GM23338 (cell line): ENCODE measurements at places on chromosomes 5 and 9. TPM values are rescaled to one million over a fixed set of nuclear protein-coding genes. Genes with fewer than 3 reads are reported as not detected.
A peak's percentile ranks its signal among the peaks of the same experiment; 100 is the strongest.

GRCh38 chr5:111829701-111830100 is 72.7 kb upstream of the NREP start:
- no peak overlapping the region for H3K27ac ChIP-seq
- no peaks in the 10 kb centered on the region for H3K27me3 ChIP-seq
- H3K36me3 ChIP-seq, result no peaks in the 10 kb centered on the region
- no peaks in the 10 kb centered on the region for H3K4me1 ChIP-seq

- H3K27ac ChIP-seq, result no peak overlapping the region
- peaks cover 5% of the 10 kb centered on the region for H3K4me1 ChIP-seq
- no peaks in the 10 kb centered on the region for H3K36me3 ChIP-seq
- no peak overlapping the region for H3K4me3 ChIP-seq
Observed at GRCh38 chr9:20630241-20630943, 8.1 kb upstream of the MLLT3 start.

DNA sequence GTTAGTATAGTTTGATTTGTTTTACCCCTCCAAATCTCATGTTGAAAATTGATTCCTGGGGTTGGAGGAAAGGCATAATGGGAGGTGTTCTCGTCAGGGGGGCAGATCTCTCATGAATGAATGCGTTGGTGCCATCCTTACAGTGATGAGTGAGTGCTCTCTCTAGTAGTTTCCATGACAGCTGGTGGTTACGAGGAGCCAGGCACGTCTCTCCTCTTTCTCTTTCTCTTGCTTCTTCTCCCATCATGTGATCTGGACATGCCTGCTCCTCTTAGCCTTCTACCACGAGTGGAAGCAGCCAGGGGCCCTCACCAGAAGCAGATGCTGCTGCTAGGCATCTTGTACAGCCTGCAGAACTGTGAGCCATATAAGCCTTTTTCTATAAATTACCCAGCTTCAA is 454.1 kb downstream of the EFNA5 start:
- H3K4me3 ChIP-seq, result no peak overlapping the region
- H3K27me3 ChIP-seq, result no peaks in the 10 kb centered on the region
- H3K4me1 ChIP-seq, result no peaks in the 10 kb centered on the region
- no peaks in the 10 kb centered on the region for H3K36me3 ChIP-seq

DNA sequence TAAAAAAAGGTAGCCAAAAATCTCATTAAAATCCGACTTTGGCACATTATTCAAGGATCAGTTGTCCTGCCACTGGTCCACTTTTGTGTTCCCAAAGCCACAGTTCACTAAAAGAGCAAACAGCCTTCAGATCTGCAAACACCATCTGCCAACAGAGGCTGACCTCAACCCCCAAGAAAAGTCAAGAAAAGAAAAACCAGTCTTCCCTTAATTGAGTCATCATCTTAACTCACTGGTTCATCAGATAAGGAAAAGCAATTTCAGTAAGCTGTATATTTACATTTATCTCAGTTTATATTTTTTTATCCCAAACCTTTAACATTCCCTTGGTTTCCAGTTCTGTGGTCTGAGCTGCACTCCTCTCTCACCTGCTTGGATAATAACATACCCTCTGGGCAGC is 21.2 kb downstream of the RASEF start:
- H3K4me3 ChIP-seq, result no peak overlapping the region
- H3K36me3 ChIP-seq, result no peaks in the 10 kb centered on the region
- no peak for DNase-seq
- no peaks in the 10 kb centered on the region for H3K27me3 ChIP-seq
- peaks cover 8% of the 10 kb centered on the region for H3K4me1 ChIP-seq

The GRIA1 gene
- total RNA-seq, result 1.4 and 1.7 TPM in 2 replicates

GRCh38 chr9:136231478-136232297 is 13.9 kb downstream of the QSOX2 start:
- H3K27me3 ChIP-seq, result no peaks in the 10 kb centered on the region
- H3K27ac ChIP-seq, result no peak overlapping the region
- no peaks in the 10 kb centered on the region for H3K36me3 ChIP-seq
- DNase-seq, result no peak
- no peak overlapping the region for H3K4me3 ChIP-seq
- H3K4me1 ChIP-seq, result no peaks in the 10 kb centered on the region

DNA sequence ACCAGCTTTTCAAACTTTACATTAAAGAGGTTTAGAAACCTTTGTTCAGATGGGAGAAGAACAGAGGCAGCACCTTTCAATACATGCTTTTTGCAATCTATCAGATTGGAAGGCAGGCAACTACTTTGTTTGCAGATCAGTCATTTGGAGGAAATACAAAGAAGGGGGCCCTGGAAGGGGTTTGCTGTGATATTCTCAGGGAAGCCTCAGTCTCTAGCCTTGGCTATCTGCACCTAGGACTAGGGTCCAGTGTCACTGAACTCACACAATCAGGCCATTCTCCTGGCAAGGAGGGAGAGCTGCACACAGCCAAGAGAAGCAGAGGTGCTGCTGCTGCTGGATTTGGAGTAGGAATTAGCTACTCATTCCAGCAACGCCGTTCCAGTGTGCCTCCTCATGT is 79.5 kb downstream of the CRB2 start:
- H3K36me3 ChIP-seq, result no peaks in the 10 kb centered on the region
- H3K27ac ChIP-seq, result no peak overlapping the region
- H3K4me1 ChIP-seq, result peaks cover 20% of the 10 kb centered on the region
- no peak for DNase-seq

- DNase-seq, result no peak
- H3K27ac ChIP-seq, result no peak overlapping the region
- peaks cover 22% of the 10 kb centered on the region for H3K4me1 ChIP-seq
- H3K27me3 ChIP-seq, result no peaks in the 10 kb centered on the region
- H3K36me3 ChIP-seq, result no peaks in the 10 kb centered on the region
Observed at GRCh38 chr5:94855543-94855942, 237.1 kb downstream of the SLF1 start.

GRCh38 chr5:136000932-136001331 is 27.9 kb upstream of the TGFBI start:
- H3K27me3 ChIP-seq, result no peaks in the 10 kb centered on the region
- H3K4me3 ChIP-seq, result no peak overlapping the region
- no peak overlapping the region for H3K27ac ChIP-seq
- H3K36me3 ChIP-seq, result no peaks in the 10 kb centered on the region
- no peaks in the 10 kb centered on the region for H3K4me1 ChIP-seq

The TMEM171 gene
- 1.7 and 2.9 TPM in 2 replicates for total RNA-seq

The PCDHB10 gene
- total RNA-seq, result 0.89 and 2.7 TPM in 2 replicates

DNA sequence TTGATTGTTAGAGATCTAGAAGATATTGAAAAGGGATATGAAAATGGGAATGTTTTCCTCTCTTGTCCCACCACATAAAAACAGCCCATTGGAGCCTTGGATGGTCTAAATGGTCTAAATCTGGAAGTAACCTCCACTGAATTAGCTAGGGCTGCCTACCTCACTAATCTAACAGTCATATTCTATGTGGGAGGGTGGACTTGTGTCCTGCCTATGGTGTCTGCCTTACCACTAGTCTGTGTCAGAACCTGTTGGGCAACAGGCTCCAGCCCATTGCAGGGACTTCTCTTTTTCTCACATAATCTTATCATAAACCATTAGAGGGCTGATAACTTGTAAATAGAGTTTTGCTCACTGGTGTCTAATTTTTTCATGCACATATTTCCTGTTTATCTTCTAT is 548.8 kb upstream of the CDH18 start:
- H3K36me3 ChIP-seq, result no peaks in the 10 kb centered on the region
- DNase-seq, result no peak
- H3K27me3 ChIP-seq, result no peaks in the 10 kb centered on the region
- H3K4me1 ChIP-seq, result no peaks in the 10 kb centered on the region

GRCh38 chr9:35529161-35529823 is 39.4 kb downstream of the RUSC2 start:
- H3K4me1 ChIP-seq, result no peaks in the 10 kb centered on the region
- H3K4me3 ChIP-seq, result no peak overlapping the region
- H3K27ac ChIP-seq, result no peak overlapping the region
- no peaks in the 10 kb centered on the region for H3K36me3 ChIP-seq
- DNase-seq, result no peak

The PCDHA2 gene
- 2.2 and 2.4 TPM in 2 replicates for total RNA-seq

GRCh38 chr5:133485468-133485867 is 126.9 kb downstream of the FSTL4 start:
- no peak overlapping the region for H3K27ac ChIP-seq
- H3K4me3 ChIP-seq, result no peak overlapping the region
- no peak for DNase-seq
- H3K27me3 ChIP-seq, result no peaks in the 10 kb centered on the region
- peaks cover 9% of the 10 kb centered on the region; the same call in 1 of the 2 replicates for H3K4me1 ChIP-seq

GRCh38 chr9:85522459-85523092 is 219.2 kb downstream of the AGTPBP1 start:
- H3K27me3 ChIP-seq, result peaks cover 34% of the 10 kb centered on the region
- H3K4me1 ChIP-seq, result no peaks in the 10 kb centered on the region
- H3K27ac ChIP-seq, result no peak overlapping the region
- H3K4me3 ChIP-seq, result peak overlapping the region; percentile 80
- peak; percentile 77 for DNase-seq
- no peaks in the 10 kb centered on the region for H3K36me3 ChIP-seq

DNA sequence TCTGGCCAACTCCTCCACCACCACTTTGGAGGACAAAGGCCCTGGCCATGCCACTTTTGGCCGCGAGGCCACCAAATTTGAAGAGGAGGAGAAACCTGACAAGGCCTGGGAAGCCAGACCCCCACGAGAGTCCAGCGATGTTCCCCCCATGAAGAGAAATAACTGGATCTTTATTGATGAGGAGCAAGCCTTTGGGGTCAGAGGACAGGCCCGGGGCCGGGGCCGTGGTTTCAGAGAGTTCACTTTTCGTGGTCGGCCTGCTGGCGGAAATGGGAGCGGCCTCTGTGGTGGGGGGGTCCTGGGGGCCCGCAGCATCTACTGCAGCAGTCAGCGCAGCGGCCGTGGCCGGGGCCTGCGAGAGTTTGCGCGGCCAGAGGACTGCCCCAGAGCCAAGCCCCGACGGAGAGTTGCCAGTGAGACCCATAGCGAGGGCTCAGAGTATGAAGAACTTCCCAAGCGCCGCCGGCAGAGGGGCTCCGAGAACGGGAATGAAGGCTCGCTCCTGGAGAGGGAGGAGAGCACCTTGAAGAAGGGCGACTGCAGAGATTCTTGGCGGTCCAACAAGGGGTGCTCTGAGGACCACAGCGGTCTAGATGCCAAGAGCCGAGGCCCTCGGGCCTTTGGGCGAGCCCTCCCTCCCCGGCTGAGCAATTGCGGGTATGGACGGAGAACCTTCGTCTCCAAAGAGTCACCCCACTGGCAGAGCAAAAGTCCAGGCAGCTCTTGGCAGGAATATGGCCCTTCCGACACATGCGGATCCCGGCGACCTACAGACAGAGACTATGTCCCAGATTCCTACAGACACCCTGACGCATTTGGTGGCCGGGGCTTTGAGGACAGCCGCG is 27.4 kb upstream of the POMT1 start:
- H3K27me3 ChIP-seq, result no peaks in the 10 kb centered on the region
- no peak overlapping the region for H3K4me3 ChIP-seq
- peak overlapping the region; percentile 55; the same call in 1 of the 2 replicates for H3K27ac ChIP-seq
- no peak for DNase-seq
- peaks cover 80% of the 10 kb centered on the region for H3K36me3 ChIP-seq

DNA sequence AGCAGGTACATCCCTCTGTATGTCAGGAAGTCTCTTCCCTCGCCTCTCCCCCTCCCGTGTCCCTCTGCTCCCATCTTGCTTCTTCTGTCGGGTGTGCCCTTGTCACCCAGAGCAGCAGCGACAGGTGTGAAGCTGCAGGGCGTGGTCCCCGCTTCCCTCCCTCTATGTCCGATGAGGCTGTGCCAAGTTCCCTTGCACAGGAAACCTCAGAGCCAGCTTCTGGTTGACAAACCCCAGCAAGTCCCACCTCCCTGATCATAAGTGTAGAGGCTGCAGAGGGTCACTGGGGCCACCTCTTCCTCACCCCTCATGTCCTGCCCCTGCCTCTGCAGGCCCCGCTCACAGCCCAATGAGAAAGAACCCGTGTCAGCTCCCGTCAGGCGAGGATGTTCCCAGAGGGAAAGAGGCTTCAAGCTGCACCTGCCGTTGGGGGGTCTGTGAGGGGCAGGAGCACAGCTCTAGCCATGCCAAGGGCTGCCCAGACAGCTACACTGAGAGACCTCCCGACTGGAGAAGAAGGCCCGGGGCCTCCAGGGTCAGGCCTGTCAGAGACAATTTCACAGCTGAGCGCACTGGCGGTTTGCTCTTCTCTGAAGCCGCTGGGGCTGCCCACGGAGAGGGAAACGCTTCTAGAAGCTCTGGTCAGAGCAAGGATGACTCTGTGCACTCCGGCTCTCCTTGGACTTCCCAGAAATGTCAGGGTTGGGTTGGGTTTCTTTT is 73.3 kb downstream of the AK8 start:
- H3K27ac ChIP-seq, result no peak overlapping the region
- peaks cover 26% of the 10 kb centered on the region for H3K4me1 ChIP-seq
- no peaks in the 10 kb centered on the region for H3K27me3 ChIP-seq
- H3K36me3 ChIP-seq, result no peaks in the 10 kb centered on the region

GRCh38 chr5:74648835-74649293 is 8.3 kb upstream of the ENC1 start:
- H3K36me3 ChIP-seq, result no peaks in the 10 kb centered on the region
- H3K27ac ChIP-seq, result no peak overlapping the region
- DNase-seq, result peak; percentile 72

The PCDHB3 gene
- 15.3 and 19.4 TPM in 2 replicates for total RNA-seq

DNA sequence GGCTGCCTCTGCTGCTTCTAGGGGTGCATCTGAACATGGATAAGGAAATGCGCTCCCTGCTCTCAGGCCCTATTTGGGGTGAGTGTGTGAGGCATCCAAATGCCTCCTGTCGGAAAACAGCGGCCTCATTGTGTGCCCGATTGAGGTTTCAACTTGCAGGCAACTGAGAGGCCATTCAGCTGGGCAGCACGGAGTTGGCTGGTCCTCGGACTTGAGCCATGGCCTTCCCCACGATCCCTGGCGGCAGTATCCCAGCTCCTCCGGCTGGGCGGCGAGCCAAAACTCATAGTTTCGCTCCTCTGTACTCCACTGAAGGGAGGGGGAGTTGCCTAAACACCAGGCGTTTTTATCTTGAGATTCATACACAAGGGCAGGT is 597.3 kb upstream of the SGCD start:
- H3K27me3 ChIP-seq, result peaks cover 90% of the 10 kb centered on the region
- H3K4me1 ChIP-seq, result peaks cover 5% of the 10 kb centered on the region
- no peaks in the 10 kb centered on the region for H3K36me3 ChIP-seq
- no peak overlapping the region for H3K27ac ChIP-seq
- peak overlapping the region; percentile 89 for H3K4me3 ChIP-seq

DNA sequence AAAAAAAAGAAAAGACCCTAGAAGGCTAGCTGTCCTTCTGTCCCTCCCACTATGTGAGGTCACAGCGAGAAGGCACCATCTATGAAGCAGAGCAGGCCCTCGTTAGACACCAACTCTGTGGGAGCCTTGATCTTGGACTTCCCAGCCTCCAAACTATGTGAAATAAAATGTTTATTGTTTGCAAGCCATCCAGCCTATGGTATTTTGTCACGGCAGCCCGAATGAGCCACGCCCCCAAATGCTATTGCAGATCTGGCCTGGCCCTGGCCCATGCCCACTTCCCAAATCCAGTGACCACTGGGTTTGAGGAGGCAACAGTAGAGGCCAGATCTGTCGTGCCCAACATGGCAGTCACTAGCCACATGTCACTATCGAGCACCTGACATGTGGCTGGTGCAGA is 10.8 kb downstream of the STK10 start:
- H3K27me3 ChIP-seq, result no peaks in the 10 kb centered on the region
- peaks cover 31% of the 10 kb centered on the region for H3K4me1 ChIP-seq

DNA sequence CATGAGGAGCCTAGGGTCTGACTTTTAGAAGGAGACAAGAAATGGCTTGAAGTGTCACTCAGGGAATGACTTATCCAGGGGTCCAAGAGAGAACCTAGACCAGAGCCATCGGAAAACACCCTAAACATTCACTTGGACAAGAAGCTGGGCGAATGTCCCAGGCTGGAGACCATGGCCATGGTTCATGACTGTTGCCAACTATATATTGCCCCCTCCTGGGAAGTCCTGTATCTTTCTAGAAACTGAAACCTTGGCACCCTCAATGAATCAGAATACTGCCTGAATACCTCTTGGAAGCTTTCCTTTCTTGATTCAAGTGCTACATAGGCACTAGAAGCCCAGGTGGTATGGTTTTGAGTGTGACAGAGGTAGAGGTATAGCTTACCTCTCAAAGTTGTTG is 29.9 kb downstream of the TRMO start:
- H3K27me3 ChIP-seq, result no peaks in the 10 kb centered on the region
- no peak for DNase-seq
- no peaks in the 10 kb centered on the region for H3K36me3 ChIP-seq
